IgD-negative memory B cell (primary cell): ENCODE measurements at places on chromosomes 3 and 15. TPM values are rescaled to one million over a fixed set of nuclear protein-coding genes. Genes with fewer than 3 reads are reported as not detected.

NR1I2 gene
- 0.58 TPM for polyA plus RNA-seq

CCR5 gene
- not detected for polyA plus RNA-seq

DNAJC13 gene
- polyA plus RNA-seq: 9.9 TPM

CX3CR1 gene
- 10.3 TPM for polyA plus RNA-seq

HIGD1A gene
- 66.7 TPM for polyA plus RNA-seq

SEMA3G gene
- polyA plus RNA-seq: 0.04 TPM

CHRNA7 gene
- not detected for polyA plus RNA-seq

PLA2G4B gene
- polyA plus RNA-seq: 1.3 TPM

PIERCE2 gene
- 2.2 TPM for polyA plus RNA-seq

DNAJA4 gene
- 4.7 TPM for polyA plus RNA-seq

ZNF860 gene
- polyA plus RNA-seq: 27.7 TPM

DUOXA2 gene
- not detected for polyA plus RNA-seq

NPAP1 gene
- not detected for polyA plus RNA-seq

CLDN18 gene
- not detected for polyA plus RNA-seq

RTP3 gene
- polyA plus RNA-seq: not detected

BLM gene
- polyA plus RNA-seq: 14.4 TPM

GOLGA8Q gene
- polyA plus RNA-seq: 0.23 TPM

AMOTL2 gene
- not detected for polyA plus RNA-seq

SRGAP3 gene
- 0.24 TPM for polyA plus RNA-seq

GUCA1C gene
- not detected for polyA plus RNA-seq

GOLGA6L10 gene
- polyA plus RNA-seq: 0.19 TPM

TRH gene
- polyA plus RNA-seq: not detected

CRELD1 gene
- polyA plus RNA-seq: 17.7 TPM

ATP13A5 gene
- polyA plus RNA-seq: not detected
